Stimulated activated CD8-positive, alpha-beta memory T cell treated with anti-CD3 and anti-CD28 coated beads, Interleukin-2, amount 100 ng/mL, for 1 hour (primary cell): ENCODE measurements at places on chromosomes 2 and 18.

- no peak for DNase-seq
Observed at GRCh38 chr2:214051585-214051984, 359.3 kb upstream of the VWC2L start.

GRCh38 chr2:188497726-188498125 lies 206.1 kb downstream of the GULP1 start:
- DNase-seq, result no peak

DNA sequence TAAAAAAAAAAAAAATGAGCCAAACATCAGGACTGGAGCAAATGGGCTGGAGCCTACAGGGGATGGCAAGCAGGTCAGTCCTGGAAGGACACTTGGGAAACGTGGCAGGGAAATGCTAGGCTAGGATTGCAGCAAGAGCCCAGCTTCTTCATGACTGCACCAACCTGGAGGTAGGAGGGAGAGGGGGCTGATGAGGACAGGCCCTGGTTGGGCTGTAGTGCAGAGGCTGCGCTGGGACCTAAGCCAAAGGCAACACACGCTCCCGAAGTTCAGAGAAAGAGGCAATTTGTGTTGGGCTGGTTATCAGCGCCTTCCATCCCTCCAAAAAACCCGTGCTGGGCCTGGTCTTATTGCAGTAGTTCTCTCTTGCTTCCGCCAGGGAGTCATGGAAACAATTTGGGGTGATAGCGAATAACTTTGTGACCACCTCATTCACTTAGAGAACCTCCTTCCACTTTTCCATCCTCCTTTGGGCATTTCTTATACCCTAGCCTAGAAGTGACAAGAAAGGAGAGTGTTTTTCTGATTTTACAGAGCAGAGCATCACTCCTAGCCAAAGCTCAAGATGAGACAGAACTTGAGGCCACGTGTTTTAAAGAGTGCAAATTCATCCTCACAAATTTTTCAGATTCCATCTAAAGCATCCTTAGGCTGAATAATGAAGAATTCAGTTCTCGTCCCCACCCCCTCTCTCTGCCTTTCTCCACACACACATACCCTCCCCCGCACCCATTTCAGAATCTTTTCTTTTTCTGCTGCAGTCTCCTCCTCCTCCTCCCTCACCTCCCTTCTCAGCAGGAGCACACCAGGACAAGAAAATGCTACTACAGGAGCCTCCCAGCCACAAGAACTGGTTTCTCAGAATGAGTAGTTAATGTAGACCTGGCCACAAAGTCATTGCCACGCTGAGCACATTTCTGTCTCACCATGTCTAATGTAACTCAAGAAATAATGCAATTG lies 82.5 kb upstream of the STPG4 start:
- no peak for DNase-seq

GRCh38 chr2:238872628-238873380 lies 24.9 kb downstream of the TWIST2 start:
- no peak for DNase-seq

GRCh38 chr18:31424383-31424988 lies 23.1 kb upstream of the DSG3 start:
- DNase-seq, result no peak

DNA sequence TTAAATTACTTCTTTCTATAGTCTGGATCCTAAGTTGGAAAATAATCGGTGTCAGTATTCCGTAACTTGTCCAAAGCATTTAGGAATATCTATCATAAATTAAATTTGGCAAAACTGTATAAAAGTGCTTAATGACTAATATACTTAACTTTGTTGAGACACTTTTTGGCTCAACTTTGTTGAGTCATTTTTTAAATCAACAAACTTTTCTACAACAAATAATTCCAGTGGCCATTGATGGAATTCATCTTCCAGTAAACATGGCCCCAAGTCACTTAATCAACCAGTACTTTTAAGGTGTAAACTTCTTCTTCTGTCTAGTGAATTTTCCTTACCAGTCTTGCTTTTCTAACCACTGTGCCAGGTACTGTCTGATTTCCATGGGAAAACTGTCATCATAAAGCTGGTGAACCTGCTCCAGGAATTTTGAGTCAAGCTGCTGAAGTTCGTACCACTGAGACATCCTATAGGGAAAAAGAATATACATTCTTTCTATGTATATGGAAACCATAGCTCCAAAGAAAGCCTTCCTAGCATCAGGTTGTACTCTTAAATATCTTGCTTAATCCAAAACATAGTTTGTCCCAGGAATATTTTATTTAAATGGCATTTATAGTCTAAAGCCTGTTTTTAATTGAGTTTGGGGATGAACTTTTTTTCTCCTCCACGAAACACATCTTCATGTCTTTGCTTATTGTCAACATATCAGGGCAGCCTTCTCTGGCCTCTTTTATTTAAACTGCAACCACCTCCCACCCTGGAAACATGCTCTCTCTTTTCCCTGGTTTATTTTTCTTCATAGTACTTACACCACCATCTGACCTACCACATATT lies 4.2 kb downstream of the STAT1 start:
- DNase-seq, result no peak

GRCh38 chr2:121058852-121059558 lies 226.0 kb downstream of the TFCP2L1 start:
- no peak for DNase-seq

GRCh38 chr2:147525819-147526489 lies 318.9 kb upstream of the ACVR2A start:
- DNase-seq, result no peak

DNA sequence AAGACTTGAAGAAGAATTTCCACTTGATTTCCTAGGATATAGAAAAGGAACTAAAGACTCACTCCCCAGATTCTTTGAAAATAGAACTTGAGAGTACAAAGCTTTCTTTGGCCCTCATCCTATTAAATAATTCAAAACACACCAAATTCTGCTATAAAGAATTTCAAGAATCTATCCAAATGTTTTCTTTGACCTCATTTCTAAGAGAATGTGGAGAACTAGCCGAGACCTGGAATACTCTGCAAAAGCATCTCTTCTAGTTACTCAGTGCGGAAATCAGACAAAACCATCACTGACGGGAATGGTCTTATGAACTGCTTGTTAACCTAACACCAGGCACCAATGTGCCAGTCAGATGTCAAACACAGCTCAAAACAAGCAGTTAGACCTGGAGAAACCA lies 44.2 kb upstream of the ARL5A start:
- no peak for DNase-seq

- DNase-seq, result no peak
Observed at GRCh38 chr2:100272841-100273329, 49.4 kb downstream of the LONRF2 start.

- no peak for DNase-seq
Observed at GRCh38 chr2:219459460-219460311, 25.0 kb downstream of the SPEG start.

- DNase-seq, result no peak
Observed at GRCh38 chr18:7878265-7879211, 311.4 kb downstream of the PTPRM start.
